ENCODE measurements at places on chromosomes 11 and 22. TPM values are rescaled to one million over a fixed set of nuclear protein-coding genes. Genes with fewer than 3 reads are reported as not detected.

Gene OR8D1
- total RNA-seq = not detected

DNA sequence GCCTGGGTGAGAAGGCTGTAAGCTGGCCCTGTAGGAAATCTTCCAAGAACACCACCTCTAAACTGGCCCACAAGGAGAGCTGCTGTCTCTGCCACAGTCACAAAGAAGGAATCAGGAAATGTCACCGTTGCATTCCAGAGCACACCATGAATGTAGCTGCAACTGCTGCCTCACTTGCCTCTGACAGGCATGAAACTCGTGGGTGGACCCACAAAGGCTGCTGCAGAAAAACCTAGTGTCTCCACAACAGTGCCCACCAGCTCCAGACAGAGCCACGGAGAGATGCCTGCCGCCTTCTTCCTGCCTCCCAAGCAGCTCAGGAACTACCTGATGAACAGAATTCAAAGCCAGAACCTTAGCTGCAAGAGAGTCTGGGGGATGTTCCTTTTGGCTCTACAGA lies 10.5 kb downstream of the DNAJB13 start:
- H3K27ac ChIP-seq = no peak overlapping the region
- H3K4me1 ChIP-seq = peaks cover 23% of the 10 kb centered on the region
- no peak for DNase-seq
- H3K36me3 ChIP-seq = no peaks in the 10 kb centered on the region

Gene OR52A1
- not detected for total RNA-seq

GRCh38 chr11:34158661-34159060 lies 53.2 kb downstream of the NAT10 start:
- no peak overlapping the region for H3K4me3 ChIP-seq
- H3K27me3 ChIP-seq = no peaks in the 10 kb centered on the region
- no peak overlapping the region for H3K27ac ChIP-seq
- no peak for DNase-seq
- H3K36me3 ChIP-seq = no peaks in the 10 kb centered on the region

DNA sequence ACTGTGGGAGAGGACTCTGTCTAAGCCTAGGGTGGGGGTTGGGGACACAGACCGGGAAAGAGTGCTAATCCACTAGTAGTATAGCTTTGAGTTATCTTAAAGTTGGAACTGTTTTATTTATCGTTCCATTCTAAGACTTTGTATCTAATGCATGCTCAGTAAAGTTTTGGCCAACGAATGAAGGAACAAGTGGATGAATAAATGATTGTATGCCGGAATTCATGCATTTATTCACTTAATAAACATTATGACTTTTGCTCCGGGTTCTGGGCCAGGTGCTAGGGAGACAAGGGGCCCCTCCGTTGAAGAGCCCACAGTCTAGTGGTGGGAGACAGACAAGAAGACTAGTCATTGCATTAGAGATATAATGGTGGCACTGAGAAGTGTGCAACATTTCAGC lies 645 bp downstream of the RNF121 start:
- H3K27ac ChIP-seq = peak overlapping the region; percentile 96
- no peak for DNase-seq
- no peaks in the 10 kb centered on the region for H3K27me3 ChIP-seq
- no peaks in the 10 kb centered on the region for H3K36me3 ChIP-seq

Gene HTR3B
- not detected for total RNA-seq

DNA sequence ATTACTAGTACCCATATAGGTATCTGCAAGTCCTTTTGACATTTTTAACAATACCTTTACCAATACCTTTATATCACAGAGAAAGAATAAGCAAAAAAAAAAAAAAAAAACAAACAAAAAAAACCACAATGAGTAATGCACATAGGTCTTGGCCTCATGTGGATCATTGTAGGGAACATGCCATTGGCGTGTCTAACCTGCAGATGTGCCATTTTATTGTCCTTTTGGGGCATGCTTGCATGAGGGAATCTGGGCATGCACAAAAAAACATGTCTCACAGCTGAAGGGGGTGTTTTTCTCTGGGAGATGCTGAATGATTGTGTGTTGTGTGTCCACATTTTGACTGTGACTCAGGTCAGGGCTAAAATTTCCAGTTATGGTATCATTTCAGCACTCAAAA lies 361.6 kb downstream of the GUCY1A2 start:
- H3K27me3 ChIP-seq = no peaks in the 10 kb centered on the region
- DNase-seq = no peak
- H3K4me1 ChIP-seq = no peaks in the 10 kb centered on the region
- no peak overlapping the region for H3K27ac ChIP-seq

- H3K4me3 ChIP-seq = no peak overlapping the region
- no peaks in the 10 kb centered on the region for H3K36me3 ChIP-seq
- no peaks in the 10 kb centered on the region for H3K27me3 ChIP-seq
- H3K4me1 ChIP-seq = no peaks in the 10 kb centered on the region
- no peak for DNase-seq
These were observed 18.2 kb upstream of the SYN3 start for GRCh38 chr22:33076343-33076742.

Gene PHOX2A
- total RNA-seq = not detected

Gene MRPL16
- 83.5 TPM for total RNA-seq

DNA sequence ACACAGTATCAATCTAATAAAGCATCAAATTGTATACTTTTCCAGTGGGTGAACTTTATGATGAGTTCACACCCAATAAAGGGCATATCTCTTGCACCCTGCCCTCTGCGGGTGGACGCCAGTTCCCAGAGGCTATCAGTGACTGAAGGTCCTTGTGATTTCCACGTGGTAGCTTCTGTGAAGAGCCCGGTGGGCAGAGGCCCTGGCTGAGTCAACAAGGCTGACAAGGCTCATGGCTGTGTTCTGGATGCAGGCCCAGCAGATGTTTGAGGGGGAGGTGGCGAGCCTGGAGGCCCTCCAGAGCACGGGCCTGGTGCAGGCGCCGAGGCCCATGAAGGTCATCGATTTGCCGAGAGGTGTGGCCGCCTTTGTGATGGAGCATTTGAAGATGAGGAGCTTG lies 71.4 kb downstream of the PIWIL3 start:
- no peak overlapping the region for H3K27ac ChIP-seq
- H3K4me3 ChIP-seq = no peak overlapping the region
- no peaks in the 10 kb centered on the region for H3K36me3 ChIP-seq

DNA sequence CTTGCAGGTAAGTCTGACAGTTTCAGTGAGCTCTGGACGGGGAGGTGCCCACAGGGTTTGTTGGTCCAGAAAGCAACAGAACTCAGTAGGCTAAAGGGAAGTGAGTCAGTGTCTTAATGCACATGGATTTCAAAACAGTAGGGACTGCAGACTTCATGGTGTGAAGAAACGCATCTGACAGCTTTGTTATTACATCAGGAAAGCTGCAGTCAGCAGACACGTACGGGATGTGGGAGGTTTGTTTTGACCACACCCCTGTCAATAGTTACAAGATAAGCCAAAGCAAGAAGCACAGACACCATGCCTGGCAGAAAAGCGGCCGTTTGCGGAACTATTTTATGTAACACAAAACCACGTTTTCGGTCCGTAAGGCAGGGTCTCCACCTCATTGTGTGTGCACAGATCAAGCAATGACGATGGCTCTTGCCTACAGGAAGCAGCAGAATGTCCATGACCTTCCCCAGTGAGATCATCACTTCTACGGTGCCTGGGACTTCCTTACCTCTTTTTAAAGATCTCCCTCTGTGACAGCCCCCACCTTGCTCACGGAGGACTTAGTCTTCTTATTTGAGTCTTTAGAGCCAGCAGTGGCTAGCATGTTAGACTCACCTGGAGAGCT lies 58.2 kb upstream of the FTH1 start:
- peak overlapping the region; percentile 78 for H3K27ac ChIP-seq
- H3K4me1 ChIP-seq = peaks cover 20% of the 10 kb centered on the region
- DNase-seq = peak; percentile 91
- peak overlapping the region; percentile 26 for H3K4me3 ChIP-seq

GRCh38 chr11:111982019-111982464 lies 43.2 kb upstream of the DLAT start:
- no peak overlapping the region for H3K4me3 ChIP-seq
- H3K27ac ChIP-seq = no peak overlapping the region
- H3K27me3 ChIP-seq = peaks cover 6% of the 10 kb centered on the region
- DNase-seq = no peak

DNA sequence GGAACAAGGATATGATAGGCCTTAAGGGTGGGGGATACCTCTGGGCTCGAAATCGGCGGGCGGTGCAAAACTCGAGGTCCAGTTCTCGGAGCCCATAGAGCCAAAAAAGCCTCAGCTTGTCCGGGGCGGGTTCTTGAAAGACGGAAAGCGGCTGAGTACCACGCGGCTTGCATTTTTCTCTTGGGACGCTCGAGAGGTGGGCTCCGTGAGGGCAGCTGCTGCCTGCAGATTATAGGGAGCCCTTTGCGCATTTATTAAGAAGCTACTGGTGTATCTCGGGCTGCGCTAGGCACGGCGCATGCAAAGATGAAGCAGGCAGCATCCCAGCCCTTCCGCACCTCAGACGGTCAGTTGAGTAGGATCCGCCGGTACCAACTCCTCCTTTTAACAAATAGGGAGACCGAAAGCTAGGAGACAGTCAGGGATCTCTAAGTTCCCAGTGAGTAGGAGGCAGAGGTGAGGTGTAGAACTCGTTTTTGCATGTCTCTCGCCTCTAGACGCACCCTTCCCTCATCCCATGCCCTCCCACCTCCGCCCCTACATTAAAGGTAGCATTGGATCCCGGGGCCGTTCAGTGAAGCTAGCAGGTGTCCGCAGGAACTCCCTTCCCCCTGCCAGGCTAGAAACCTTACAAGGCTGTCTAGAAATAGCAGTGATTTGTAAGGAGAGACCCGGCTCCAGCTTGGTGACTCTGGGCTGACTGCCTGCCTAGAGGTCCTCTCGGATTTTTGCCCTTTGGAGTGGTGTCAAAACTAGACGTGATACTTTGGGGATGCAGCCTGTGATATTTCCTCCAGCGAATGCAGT lies 768 bp downstream of the LDHA start:
- peaks cover 32% of the 10 kb centered on the region for H3K36me3 ChIP-seq
- H3K27me3 ChIP-seq = no peaks in the 10 kb centered on the region
- H3K27ac ChIP-seq = peak overlapping the region; percentile 89
- DNase-seq = no peak
- H3K4me1 ChIP-seq = peaks cover 22% of the 10 kb centered on the region
- H3K4me3 ChIP-seq = peak overlapping the region; percentile 91

Measured in CD8-positive, alpha-beta memory T cell (primary cell).